ENCODE measurements at places on chromosomes 5 and 9.
A peak's percentile ranks its signal among the peaks of the same experiment; 100 is the strongest.

- peak; percentile 89 for DNase-seq
These were observed at the start of gene MCC for GRCh38 chr5:113487781-113488644. MCC (minus strand) TSS chr5:113488453.

DNA sequence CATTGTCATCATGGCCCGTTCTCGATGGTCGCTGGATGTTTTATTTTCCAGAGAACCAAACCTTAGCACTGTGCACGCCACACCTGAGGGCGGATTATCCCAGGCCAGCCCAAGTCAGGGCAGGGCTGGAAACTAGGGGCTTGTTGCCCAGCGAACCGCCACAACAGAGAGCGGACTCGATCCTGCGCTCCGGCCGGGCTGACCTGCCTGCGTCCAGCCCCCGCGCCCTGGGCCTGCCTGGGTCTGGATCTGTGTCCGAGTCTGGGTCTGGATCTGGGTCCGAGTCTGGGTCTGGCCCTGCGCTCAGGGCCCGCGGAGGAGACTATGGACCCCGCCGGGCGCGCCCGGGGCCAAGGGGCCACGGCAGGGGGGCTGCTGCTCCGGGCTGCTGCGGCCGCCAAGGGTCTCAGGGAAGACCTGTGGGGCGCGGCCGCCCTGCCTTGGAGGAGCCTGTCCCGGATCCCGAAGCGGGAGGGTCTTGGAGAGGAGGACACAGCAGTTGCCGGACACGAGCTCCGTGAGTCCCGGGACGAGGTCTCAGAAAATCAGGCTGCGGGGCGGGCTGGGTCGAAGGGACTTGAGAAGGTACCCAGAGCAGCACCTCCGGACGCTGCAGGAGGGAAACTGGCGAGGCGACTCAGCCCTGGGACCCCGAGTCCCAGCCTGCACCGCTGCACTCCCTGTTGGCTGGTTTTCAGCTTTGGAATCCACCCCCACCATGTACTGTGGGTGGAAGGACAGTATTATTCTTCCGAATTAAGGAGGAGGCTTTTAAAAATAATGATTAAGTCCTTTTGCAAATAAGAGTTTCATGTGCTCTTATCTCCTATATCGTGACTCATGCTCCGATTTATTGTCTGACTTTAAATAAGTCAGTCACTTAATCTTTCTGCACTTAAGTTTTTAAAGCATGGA is at the start of gene ANKDD1B:
ANKDD1B (plus strand) TSS at position 143 of the 915 bp plus-strand sequence; CDS start at position 325, 182 bp downstream.
- peak; percentile 55 for DNase-seq

GRCh38 chr9:21993893-21994555 is at the start of gene CDKN2A:
CDKN2A (minus strand) TSS chr9:21994392.
- DNase-seq = peak; percentile 48

GRCh38 chr9:106800701-106801270 is 62.2 kb upstream of the ZNF462 start:
- DNase-seq = no peak

Data from cardiac muscle cell (in vitro differentiated cells and primary cell).